ENCODE measurements at places on chromosomes 5 and 9.

DNA sequence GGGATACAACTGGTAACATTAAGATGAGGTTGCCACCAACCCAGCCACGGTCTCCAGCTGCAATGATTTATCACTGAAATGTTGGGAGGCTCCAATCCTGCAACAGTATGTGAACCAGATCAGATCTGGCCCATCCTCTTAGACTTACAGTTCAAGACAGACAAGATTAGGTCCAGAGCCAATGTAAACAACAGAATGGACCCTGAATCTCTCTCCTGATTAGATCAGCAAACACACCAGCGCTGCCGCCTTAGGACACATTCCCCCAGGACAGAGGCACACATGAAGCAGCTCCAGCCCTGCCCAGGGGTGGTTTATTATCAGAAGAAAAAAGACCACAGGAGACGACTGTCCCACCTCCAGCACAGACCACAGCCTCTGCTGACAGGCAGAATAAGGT is 82.1 kb downstream of the SLIT3 start:
- DNase-seq: no peak

DNA sequence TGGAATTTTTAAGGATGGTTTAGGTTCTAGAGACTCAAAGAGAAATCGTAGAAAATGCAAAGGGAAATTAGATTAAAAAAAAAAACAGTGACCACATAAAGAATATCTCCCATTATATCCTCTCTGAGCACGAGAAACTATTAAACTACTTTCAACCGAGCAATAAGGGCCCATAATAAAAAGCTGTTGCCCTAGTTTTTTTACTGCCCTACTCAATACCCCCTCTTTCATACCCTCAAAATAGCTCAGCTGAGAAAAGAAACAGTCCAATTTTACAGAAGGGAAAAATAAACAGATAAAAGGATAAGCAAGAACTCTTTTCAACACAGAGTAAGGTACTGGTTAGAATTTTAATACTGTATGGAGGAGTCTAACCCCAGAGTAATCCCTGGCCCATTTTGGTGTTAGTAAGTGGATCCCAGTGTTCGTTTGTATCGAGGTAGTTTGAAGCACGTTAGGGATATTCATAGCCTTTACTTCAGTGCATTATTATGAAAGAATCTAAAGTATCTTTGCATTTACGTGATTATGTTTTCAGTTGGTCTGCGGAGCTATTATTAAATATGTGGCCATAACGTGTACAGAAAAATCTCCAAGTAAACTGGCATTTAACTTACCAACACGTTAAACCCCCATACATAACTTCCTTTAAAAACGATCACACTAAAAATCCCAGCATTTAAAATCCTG is 980 bp upstream of the RHOBTB3 start:
- DNase-seq: no peak

- DNase-seq: no peak
Observed at GRCh38 chr9:1837453-1838084, 177.6 kb upstream of the SMARCA2 start.

- no peak for DNase-seq
Observed at GRCh38 chr9:35690614-35691333, 1.0 kb upstream of the TPM2 start.

GRCh38 chr5:143966280-143966679 is 154.3 kb downstream of the HMHB1 start:
- DNase-seq: no peak

GRCh38 chr5:132473019-132473531 is 17.5 kb downstream of the IRF1 start:
- no peak for DNase-seq

GRCh38 chr9:6633378-6633777 is 12.2 kb downstream of the GLDC start:
- no peak for DNase-seq

DNA sequence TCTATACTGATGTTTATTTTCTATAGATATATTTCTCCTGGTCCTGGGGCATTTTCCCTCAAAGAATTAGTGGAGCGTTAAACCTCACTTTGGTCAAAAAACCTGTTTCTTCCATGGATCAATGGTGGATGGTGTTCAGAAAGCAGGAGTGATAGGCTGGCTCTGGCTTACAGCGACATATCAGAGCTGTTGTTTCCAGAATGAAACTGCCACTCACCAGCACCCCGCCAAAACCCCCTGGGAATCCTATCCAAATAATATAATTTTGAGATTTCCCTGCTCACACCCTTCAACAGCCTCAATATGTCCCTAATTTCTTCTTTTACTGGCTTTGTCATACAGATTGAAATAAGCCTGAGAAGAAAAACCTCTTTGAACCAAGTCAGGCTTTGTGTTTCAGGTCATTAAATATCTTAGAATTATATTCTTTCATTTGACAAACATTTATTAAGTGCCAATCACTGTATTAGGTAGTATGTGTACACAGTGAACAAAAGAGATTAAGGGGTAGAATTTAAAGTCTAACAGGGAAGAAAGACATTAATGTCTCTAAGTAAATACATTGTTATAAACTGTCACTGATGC is 144.5 kb upstream of the GPR151 start:
- no peak for DNase-seq

GRCh38 chr5:172906436-172906835 is 52.8 kb upstream of the RPL26L1 start:
- no peak for DNase-seq

- no peak for DNase-seq
Observed at GRCh38 chr5:169173372-169173771, 127.6 kb downstream of the SLIT3 start.

- no peak for DNase-seq
Observed at GRCh38 chr9:92503156-92503555, 20.9 kb upstream of the ASPN start.

- DNase-seq: no peak
Observed at GRCh38 chr9:89426384-89426961, 71.4 kb downstream of the SEMA4D start.

DNA sequence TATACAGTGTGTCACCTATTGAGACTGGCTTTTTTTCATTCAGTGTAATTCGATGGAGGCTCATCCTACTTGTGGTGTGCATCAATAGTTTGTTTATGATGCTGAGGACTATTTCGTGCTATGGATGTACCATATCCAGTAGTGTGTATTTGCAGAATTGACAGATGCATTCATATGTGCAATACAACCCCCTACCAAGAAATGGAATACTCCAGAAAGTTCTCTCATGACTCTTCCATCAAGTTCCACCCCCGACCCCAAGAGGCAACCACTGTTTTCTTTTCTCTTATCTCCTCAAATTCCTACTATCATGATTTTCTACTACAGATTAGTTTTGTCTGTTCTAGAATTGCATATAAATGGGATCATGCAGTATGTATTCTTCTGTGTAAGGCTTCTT is 21.9 kb downstream of the FBXO10 start:
- no peak for DNase-seq

DNA sequence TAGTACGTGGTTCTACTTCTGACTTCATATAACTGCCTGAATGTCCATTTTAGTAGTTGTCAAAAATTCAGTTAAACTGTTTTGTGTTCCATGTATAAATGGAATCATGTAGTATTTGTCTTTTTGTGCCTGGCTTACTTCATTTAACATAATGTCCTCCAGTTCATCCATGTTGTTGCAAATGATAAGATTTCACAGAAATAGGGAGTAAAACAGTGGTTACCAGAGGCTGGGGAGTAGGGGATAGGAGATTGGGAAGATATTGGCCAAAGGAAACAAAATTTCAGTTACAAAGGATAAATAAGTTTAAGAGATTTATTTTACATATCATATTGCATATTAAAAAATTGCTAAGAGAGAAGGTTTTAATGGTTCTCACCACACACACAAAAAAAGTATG is 425.0 kb upstream of the MEF2C start:
- DNase-seq: no peak

- DNase-seq: no peak
Observed at GRCh38 chr9:120387257-120388002, 192.5 kb downstream of the CDK5RAP2 start.

DNA sequence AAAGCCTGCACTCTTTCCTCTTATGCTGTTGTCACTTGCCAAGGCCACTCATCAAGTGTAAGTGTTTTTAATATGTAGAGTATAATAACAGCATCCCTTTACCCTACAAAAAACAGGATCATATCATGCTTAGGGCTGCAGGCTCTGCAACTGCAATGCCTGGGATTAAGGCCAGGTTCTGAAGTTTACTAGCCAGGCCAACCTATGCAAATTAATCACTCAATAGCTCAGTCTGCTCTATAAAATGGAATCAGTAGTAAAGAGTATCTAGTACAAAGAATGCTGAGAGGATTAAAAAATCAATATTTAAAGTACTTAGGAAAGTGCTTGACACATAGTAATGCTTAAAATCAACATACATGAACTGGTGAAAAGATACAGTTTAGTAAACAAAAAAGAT is 253.3 kb downstream of the EDIL3 start:
- no peak for DNase-seq

GRCh38 chr9:135971892-135972291 is 10.7 kb upstream of the UBAC1 start:
- no peak for DNase-seq

DNA sequence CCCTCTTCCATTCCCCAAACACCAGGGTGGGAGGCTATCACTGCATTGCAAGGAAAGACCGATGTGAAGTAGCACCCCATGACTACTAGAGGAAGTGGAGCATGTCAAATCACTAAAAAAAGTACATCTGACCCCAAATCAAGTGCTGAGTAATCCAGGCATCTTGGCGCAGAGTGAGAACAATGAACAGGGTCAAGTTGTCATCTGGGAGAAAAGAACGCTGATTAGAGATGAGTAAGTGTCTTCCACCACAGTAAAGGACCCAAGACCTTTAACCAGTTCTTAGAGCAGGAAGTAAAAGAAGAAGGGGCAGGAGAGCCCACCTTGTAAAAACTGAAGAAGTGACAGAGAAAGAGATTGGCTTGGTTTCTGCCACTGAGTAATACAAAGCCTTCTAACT is 75.0 kb upstream of the RAD23B start:
- DNase-seq: no peak

- no peak for DNase-seq
Observed at GRCh38 chr5:145433077-145433476, 402.1 kb downstream of the PRELID2 start.

GRCh38 chr9:128762671-128763449 is 8.9 kb downstream of the ZER1 start:
- no peak for DNase-seq

GRCh38 chr5:151862811-151863472 is 61.7 kb downstream of the GLRA1 start:
- no peak for DNase-seq

- DNase-seq: no peak
Observed at GRCh38 chr5:172802567-172803176, 31.4 kb upstream of the ERGIC1 start.

DNA sequence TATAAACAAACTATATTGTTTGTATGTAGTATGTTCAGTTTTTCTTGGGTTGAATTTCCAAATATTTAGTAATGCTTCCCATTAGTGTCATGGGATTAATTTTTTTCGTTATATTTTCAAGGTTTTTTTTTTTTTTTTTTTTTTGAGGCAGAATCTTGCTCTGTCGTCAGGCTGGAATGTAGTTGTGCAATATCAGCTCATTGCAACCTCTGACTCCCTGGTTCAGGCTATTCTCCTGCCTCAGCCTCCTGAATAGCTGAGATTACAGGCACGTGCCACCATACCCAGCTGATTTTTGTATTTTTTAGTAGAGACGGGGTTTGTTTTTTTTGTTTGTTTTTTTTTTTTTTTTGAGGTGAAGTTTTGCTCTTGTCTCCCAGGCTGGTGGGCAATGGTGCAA is 10.6 kb downstream of the DDX46 start:
- no peak for DNase-seq

GRCh38 chr5:10885026-10885425 is 124.0 kb upstream of the DAP start:
- no peak for DNase-seq

- no peak for DNase-seq
Observed at GRCh38 chr9:101671567-101671966, 66.9 kb downstream of the GRIN3A start.

DNA sequence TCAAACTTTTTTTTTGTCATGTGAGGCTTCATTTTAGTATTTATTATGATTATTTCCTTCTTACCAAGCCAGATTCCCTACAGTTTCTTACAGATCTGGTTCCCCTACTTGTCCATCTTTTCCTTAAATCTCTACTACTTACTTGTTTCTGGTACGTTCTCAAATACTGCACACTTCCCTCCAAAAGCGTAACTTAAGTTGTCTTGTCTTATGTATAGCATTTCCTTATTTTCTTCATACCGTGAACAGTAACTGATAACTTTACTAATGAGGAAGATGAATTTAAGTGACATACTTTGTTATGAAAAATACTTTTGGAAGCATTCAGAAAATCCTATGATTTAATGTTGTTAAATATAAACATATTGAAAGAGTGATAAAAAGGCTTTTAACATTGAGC is 67.3 kb downstream of the PARP8 start:
- DNase-seq: no peak

- DNase-seq: no peak
Observed at GRCh38 chr9:15374310-15374709, 48.4 kb upstream of the SNAPC3 start.

- no peak for DNase-seq
Observed at GRCh38 chr5:80804332-80804731, 149.5 kb upstream of the DHFR start.

DNA sequence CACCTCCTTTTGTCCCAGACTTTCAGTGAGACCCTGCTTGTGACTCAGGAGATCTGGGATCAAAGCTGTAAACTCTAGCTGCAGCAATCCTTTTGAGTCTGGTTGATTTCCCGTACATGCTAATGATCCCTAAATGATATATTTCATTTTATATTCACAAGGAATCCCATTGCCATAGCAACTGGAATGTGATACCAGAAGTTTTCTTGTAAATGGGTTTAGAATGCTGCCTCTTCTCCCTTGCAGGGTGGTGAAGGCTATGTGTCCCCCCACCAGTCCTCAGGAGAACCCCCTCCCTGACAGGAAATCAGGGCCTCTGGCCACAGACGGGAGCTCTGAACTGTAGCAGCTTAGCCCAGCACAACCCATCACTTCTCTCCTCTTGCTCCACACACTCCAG is 215.0 kb downstream of the FSTL4 start:
- DNase-seq: no peak

- no peak for DNase-seq
Observed at GRCh38 chr9:123406016-123406415, 50.0 kb downstream of the CRB2 start.

DNA sequence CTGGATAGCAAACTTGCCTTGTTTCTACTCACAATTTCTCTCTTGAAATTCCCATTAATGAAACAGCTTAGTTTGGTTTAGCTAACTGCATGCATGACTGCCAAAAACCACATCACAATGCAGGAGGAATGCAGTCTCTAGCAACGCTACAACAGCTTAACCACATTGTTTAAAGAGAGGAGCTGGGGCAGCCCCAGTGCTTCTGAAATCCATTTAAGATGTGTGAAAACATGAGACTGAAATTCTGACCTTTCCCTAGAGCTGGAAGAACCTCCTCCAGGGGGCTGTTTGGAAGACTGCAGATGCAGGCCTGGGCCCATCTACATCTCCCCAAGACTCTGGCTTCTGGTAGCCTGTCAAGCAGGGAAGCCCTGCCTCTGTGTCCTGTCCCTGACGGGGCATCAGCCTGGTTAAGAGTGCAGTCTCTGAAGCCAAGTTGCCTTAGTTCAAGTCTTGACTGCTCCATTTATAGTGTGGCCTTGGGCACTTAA is 157.1 kb downstream of the ZNF462 start:
- DNase-seq: no peak

All from activated naive CD8-positive, alpha-beta T cell treated with anti-CD3 and anti-CD28 coated beads, Interleukin-2, amount 50 U/mL, for 16 hours (primary cell).